ENCODE measurements at places on chromosomes 12 and 14.

- peak; percentile 8 for DNase-seq
Observed at GRCh38 chr12:98646294-98647090, 1.4 kb downstream of the APAF1 start.

DNA sequence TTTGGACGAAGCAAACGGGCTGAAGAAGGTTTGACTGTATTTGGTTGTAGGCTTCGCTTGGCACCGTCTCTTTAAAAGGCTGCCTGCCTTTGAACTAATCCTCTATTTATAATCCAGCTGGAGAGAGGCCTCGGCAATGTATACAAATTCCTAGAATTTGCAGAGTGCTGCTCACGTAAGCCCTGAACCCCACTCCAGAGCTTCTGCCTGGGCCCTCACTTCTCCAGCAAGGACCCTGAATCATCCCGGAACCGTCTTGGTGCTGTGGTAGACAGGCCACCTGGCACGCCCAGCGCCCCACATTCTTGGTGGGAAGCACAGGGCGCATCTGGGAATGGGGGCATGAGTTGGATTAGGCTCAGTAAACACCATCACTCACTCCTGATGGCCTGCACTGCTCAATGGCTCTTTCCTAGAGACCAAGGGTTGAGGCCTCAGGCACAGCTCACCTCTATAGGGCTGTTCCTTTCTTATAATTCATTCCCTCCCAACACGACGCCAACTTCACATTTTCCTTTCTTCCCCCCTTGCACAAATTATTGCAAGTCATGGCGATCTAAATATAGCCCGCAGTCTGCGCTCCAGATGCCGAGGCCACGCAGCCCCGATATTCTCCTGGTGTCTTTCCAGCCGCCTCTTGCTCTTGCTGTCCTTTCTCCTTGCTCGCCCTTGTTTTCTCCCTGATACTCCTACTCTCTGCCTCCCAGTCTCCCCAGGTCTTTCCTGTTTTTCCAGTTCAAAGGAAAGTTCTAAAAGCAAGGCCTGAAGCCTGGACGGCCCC lies 141.0 kb downstream of the ZFP36L1 start:
- DNase-seq = no peak

DNA sequence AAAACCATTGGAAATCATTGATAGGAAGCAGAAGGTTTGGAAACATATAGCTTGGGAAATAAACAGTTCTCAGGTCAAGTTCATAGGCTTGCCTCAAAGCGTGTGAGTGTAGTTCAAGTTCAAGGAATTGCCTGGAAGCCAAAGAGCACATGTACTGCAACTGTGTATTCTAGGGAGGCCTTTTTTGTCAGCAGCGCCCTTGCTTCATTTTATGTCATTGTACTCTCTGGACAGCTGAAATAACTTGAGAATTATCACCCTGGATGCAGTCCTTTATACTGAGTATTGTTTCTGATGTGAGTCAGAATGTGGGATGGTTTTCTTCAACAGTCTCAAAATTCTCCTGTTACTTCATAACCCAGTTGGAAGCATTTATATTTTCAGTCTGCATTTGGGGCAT lies 16.0 kb upstream of the EVL start:
- no peak for DNase-seq

GRCh38 chr14:27613102-27613501 lies 1015.3 kb upstream of the NOVA1 start:
- no peak for DNase-seq

DNA sequence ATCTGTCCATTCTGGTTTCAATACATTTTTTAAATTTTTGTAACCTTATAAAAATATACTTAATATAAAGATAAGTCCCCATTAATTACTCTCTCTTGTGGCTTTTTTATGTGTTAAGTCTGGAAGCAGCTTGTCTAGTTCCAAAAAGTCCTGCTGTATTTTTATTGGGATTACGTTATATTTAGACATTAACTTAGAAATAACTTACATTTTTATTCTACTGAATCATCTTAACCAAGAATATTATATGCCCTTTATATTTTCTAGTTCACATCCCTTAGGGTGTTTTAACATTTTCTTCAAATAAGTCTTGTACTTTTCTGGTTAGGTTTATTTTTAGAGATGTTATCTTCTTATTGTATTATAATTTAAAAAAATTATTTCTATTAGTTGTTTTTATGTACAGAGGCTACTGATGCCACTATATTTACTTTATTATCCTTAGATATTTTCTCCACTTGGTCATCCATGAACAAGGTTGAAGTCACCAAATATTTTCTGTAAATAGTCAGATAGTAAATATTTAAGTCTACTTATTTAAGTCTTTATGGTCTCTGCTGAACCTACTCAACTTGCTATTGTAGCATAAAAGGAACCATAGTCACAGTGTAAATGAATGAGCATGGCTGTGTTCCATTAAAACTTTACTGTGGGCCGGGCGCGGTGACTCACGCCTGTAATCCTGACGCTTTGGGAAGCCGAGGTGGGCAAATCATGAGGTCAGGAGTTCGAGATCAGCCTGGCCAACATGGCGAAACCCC lies 132.4 kb upstream of the NEDD1 start:
- DNase-seq = no peak

GRCh38 chr14:75539561-75540478 lies 17.6 kb downstream of the BATF start:
- DNase-seq = no peak

DNA sequence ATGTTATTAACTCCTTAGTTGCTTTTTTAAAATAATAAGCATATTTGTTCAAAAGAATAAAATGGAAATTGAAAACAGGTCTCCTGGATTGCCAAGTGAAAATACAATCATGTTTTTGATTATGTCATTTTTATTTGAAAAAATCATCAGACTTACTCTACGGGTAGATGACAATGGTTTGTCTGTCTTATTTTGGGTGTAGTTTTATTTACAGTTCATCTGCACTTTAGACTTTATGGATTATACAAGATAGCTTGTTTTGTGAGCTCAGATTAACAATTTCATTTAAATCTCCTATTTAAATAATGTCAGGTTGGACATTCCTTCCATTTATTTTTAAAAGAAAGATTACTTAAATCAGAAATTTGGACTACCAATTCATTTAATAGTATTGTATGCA lies 14.8 kb downstream of the TMEM260 start:
- no peak for DNase-seq

GRCh38 chr12:124386059-124386458 lies 91.2 kb downstream of the RFLNA start:
- no peak for DNase-seq

- DNase-seq = no peak
Observed at GRCh38 chr12:91590966-91591638, 408.5 kb upstream of the DCN start.

DNA sequence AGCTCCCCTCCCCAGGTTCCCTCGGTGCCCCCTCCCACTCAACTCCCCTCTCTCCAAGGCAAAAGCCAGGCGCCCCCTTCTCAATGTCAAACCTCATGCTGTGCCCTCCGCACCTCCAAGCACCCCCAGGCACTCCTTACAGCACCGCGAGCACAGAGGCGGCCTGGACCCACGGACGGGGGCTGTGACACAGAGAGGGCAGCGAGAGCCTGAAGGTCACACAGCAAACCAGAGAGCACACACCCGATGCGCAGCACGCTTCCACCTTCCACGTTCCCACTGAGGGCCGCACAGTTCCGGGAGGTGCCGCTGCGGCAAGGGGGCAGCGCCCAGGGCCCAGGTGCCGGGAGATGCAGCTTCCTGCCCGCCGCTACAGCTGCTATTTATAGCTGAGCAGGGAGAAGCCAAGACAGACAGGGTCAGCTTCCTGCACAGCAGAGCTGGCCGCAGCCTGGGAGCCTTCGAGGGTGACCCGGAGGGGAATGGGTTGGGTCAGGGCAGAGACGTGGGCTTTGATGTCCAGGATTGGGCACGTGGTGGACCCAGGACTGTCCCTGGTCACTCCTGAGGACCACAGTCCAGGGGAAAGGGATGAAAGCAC lies 12.9 kb downstream of the NCOR2 start:
- DNase-seq = no peak

GRCh38 chr14:64109819-64110554 lies 184.2 kb downstream of the ESR2 start:
- no peak for DNase-seq

- DNase-seq = no peak
Observed at GRCh38 chr14:64444140-64444539, 21.2 kb upstream of the AKAP5 start.

- no peak for DNase-seq
Observed at GRCh38 chr12:121531356-121531750, 49.5 kb downstream of the KDM2B start.

DNA sequence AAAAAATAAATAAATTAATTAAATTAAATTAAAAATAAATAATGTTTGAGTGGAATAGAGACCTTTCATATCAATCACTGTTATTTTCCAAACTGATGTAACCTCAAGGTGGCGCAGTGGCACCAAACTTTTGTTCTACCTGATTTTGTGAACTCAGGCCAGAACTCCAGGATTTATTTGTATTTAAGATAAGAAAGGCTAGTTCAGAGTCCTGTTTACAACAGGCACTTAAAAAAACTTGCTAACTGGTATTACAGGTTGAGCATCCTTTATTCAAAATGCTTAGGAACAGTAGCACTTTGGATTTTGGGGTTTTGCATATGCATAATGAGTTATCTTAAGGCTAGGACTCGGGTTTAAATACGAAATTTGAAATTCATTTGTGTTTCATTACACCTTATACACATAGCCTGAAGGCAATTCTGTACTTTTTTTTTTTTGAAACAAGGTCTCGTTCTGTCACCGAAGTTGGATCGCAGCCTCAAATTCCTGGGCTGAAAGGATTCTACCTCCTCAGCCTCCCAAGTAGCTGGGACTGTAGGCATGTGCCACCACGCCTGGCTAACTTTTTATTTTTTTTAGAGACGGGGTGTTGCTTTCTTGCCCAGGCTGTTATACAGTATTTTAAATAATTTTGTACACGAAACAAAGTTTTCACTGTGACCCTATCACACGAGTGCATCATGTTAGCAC lies 32.4 kb downstream of the YY1 start:
- peak; percentile 70 for DNase-seq

- no peak for DNase-seq
Observed at GRCh38 chr12:96478011-96478410, 11.4 kb upstream of the CFAP54 start.

DNA sequence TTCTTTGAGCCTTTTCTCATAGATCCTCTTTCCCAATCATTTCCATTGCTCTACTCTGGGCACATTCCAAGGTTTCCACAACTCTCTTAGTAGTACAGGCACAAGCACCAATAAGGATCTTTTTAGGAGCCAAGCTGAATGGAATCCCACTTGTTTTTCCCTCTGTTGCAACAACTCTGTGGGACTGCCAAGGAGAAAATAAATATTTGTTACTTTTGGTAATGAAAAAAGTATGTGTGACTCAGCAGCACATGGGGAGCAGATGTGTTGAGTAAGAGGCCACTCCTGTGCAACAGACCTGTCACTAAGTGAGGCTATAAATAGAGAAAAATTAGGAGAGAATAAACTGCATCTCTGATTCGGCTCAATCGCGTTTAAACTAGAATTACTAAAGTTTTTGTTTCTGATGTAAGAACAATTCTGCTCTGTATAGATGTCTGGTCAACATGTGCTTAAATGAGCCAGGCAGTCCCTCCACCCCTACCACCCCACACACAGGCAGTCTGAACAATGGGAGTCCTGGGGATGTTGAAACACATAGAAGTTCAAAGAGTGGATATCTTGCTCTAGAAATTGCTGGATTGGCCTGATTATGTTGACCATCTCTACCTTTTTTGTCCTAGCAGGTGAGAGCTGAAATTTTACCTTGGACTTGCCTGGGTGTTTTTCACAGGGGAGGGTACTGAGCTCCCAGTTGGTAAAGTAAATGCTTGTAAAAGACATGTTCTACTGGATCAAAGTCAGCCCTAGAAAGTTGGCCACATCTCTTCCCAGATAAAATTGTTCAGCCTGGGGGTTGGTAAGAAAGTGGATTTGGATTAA lies 244.3 kb upstream of the NOVA1 start:
- peak; percentile 69 for DNase-seq

Measured in hepatocyte (in vitro differentiated cells).